ENCODE measurements at places on chromosomes 6 and 20.

DNA sequence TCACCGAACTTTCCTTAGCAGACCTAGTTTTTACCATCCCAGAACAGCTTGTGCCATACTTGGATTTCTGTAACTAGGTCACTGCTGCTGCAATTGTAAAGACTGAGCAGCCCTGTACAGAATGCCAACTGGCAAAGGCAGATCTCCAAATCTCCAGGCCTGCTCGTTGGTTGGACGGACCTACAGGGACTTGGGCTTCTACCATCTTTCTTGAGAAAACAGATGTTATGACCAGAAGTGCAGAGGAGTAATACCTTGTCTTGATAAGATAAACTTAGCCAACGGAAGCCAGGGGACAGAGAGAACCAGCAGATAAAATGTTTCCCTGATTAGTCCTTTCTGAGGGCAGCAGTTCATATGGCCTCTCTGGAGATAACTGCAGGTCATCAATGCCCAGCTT lies 304.1 kb downstream of the RFPL4B start:
- no peak for DNase-seq

- no peak for DNase-seq
These were observed 228.1 kb downstream of the PRL start for GRCh38 chr6:22068561-22069305.

DNA sequence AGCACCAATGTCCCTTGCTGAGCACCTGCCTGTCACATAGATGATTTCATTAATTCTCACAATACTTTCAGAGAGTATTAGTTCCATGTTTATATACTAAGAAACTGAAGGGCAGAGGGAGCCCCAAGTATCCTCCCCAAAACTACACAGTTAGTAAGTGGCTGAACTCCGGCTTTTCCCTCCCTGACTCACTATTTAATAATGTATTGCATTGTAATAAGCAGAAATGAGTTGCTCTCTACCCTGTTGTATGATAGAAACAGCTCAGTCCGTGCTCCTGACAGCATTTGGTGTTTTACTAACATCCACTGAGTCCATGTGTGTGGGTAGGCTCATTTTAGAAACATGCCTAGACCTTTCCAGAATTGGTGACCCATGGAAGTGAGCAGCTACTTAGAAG lies 76.8 kb downstream of the OLIG3 start:
- DNase-seq: no peak

- no peak for DNase-seq
These were observed 9.0 kb upstream of the DLK2 start for GRCh38 chr6:43464337-43464736.

- DNase-seq: peak; percentile 15
These were observed 84.3 kb downstream of the ZHX3 start for GRCh38 chr20:41232973-41233926.

DNA sequence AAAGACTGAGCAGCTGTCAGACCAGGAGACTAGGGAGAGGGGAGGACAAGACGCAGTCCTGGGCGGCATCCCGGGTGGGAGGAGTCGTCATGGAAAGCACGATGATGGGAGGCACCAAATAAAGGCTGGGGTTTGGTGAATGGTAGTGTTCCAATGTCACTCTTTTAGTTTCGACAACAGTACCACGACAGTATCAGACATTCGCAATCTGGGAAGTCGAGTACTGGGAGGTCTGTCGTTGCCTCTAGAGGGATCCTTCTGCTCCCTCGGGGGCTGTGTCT lies 32.1 kb downstream of the PSMG4 start:
- no peak for DNase-seq

DNA sequence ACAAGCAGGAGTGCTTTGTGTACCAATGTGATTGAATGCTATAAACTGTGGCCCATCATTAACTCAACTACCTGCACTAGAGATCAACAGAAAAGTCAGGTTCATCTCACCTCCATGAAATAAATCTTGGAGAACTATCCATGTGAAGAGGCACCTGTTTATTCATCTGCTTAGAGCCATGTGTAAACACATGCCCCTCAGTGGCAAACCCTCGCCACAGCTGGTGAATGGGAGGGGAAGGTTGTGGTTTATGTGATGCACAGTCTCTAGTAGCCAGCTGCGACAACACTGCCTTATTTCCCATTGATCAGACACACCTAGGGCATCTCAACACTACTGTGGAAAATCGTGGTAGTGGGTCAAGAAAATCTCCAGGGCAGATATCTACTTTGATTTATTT lies 640.2 kb downstream of the PTPRT start:
- no peak for DNase-seq

DNA sequence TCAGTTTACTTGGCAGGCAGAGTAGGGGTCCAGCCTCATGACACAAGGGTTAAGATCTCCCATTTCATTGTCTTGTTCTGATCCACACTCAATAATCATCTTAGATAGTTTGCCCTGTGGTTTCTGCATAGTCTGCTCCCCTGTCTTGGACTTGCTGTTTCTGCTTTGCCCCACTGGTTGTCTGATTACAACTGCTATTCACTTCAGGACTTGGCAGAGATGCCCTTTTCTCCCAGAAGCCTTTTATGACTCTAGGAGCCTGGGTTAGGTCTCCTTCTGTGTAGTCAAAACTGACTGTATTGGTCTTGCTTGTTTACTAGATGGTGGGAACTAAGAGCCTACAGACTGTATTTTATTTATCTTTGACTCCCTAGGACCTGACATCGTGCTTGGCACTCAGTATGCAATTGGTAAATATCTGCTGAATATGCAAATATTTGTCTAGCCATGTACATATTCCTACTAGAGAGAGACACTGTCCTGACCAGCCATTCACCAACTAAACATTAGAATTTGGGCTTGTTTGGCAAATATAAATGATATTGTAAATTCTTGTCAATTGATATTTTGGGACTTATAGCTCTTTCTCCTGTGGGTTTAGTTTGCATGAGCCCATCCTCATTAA lies 165.9 kb upstream of the KCNK16 start:
- DNase-seq: no peak
